Activated CD4-positive, alpha-beta T cell treated with anti-CD3 and anti-CD28 coated beads, Interleukin-2, amount 50 U/mL, for 4 hours (primary cell): ENCODE measurements at places on chromosomes 5 and 9.
A peak's percentile ranks its signal among the peaks of the same experiment; 100 is the strongest.

- no peak for DNase-seq
Observed at GRCh38 chr5:34848230-34848629, 9.3 kb downstream of the TTC23L start.

DNA sequence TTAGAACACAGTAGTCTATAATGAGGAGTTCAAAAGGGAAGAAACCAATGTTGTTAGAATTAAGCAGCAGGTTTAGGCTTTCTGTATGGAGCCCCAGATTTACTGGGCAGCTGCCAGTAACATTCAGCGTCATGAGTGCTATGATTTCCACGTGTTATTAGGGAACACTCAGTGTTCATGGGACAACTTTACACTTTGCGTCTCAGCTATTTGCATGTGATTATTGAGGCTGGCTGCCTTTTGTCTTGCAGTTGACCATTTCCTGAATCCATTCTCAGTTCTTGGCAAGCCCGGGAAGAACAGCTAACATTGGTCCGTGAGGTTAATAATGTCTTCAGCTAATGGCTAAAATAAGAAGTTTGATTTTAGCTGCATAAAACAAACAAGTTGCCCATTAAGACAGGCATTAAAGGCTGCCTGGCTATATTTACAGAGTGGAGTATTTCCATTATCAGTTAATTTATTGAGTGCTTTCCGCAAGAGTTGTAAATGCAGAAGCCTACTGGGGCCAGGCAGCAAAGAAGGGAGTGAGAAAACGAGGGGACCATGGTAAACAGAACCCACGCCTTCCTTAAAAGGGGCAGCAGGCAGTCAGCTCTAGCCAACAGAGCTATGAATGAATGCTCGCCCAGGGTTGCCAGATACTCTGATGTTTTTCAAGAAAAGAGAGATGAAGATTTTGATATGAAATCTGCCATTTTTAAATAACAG, 120.9 kb downstream of the PIP5K1B start:
- no peak for DNase-seq

DNA sequence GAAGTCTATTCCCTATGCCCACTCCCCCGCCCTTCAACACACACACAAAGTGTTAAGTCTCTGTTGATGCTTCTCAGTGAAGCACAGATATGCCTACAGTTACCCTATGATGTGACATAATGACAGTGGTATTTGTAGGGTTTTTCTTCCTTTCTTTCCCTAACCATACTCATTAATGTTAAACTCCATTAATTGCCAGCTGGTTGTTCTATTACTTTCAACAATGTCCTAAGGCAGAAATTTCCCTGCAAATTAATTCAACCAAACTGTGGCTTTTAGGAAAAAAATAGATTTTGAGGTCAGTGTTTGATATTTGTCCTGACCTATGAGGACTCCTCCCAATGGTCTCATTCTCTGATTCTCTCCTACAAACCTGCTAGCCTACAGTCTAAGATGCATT, 38.2 kb upstream of the SLCO6A1 start:
- DNase-seq, result no peak

- no peak for DNase-seq
Observed at GRCh38 chr9:78860801-78861475, 564.0 kb downstream of the PSAT1 start.

DNA sequence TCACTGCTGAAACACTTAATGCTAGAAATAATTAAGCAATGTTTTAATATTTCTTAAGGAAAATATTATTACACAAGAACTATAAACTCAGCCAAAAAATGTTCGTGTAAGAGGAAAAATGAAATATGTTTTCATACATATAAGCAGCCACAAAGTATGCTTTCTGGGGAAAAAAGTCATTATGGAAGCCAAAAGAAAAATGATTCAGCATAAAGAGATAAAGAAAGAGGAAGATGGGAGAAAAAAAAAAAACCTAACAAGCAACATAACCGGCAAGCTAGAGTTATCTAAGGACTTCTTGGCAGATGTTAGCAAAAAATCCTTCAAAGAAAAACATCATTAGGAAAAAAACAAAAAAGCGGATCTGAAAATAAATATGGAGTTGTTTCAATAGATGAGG, 179.1 kb downstream of the MUSK start:
- no peak for DNase-seq

GRCh38 chr9:93303806-93304573, 120.1 kb downstream of the WNK2 start:
- DNase-seq, result no peak

GRCh38 chr5:110809006-110809405, 70.2 kb downstream of the SLC25A46 start:
- DNase-seq, result no peak

GRCh38 chr5:18761801-18762200, 1127.5 kb downstream of the TAF11L14 start:
- no peak for DNase-seq

- no peak for DNase-seq
Observed at GRCh38 chr9:26157411-26157810, 479.2 kb upstream of the TUSC1 start.

DNA sequence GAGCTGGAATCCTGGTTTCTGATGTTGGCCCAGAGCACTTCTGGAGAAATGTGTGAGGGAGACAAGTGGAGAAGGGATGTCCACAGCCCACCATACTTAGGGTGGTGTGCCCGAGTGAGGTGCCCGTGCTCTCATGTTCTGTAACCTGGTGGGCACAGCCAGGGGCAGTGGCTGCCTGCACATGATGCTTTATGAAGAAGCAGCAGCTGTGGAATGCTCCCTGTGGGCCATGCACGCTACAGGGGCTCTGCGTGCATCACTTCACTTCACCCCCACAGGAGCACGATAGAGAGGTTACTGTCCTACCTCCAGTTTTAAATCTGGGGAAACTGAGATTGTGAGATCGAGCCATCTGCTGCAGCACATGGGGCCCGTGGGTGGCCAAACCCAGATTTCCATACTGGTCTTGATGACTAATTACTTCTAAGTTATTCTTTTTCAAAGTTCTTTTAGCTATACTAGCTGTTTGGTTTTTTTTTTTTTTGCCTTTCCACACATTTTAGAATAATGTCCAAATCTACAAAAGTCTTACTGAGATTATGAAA, 441.6 kb downstream of the GADD45G start:
- DNase-seq, result no peak

GRCh38 chr9:81648891-81649290, 40.5 kb downstream of the TLE1 start:
- DNase-seq, result no peak

DNA sequence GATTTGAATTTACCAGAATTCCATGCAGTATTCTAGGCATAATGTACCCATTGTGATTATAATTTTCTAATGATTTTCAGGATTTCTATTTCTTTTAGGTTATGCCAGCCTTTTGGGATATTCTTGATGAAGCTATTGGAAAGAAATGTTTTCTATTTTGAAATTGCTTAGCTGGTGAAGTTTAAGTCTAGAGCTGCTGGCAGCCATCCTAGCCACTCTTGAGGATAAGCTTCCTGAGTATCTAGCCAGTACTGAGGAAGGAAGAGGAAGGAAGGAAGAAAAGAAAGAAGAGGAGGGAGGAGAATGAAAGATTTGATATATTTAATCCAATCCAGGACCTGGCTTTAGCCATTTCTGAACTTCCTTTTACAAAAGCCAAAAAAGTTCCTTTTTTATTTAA, 142.1 kb upstream of the DAB2 start:
- DNase-seq, result no peak

GRCh38 chr9:72948575-72949243, 4.1 kb downstream of the ALDH1A1 start:
- DNase-seq, result no peak

DNA sequence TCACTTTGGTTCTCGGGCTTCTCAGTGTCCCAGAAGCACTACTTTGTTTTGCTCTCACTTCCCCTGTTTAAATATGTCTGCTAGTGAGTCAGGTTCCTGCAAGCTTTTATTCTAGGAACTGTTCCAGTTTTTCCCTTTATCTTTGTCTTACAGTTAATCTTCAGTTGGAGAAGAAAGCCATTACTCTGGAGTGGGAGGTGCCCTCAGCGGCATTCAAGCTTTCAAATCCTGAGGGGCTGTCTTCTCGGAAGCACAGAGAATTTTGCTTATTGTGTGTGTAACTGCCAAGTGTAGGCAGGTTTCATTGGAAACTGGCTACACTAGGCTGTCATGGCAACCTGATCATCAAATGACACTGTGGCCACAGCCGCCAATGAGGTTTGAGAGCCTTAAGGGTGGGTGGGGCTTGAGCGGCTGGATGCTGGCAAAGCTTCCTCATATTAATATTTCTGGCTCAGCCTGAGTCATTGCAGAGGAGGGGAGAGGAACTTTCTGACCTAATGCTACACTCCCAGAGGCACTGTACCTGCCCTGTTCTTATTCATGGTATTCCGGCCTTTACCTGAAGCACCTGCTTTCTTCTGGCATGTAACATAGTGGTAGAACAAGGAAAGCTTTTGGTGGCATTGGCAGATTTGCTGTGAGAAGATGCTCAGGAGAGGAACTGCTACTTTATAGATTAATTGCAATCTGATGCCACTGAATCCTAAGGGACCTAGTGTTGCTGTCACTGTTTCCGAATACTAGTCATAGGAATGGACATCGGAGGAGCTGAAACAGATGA, 26.3 kb downstream of the SLC25A25 start:
- DNase-seq, result peak; percentile 77

- no peak for DNase-seq
Observed at GRCh38 chr5:140753561-140753960, 32.4 kb upstream of the PCDHA1 start.

- DNase-seq, result no peak
Observed at GRCh38 chr9:88077071-88077617, 61.1 kb downstream of the SPATA31C2 start.

GRCh38 chr5:63648376-63648775, 313.9 kb downstream of the HTR1A start:
- DNase-seq, result no peak

GRCh38 chr9:132943651-132944293, 644 bp downstream of the TSC1 start:
- peak; percentile 1 for DNase-seq

GRCh38 chr9:99472916-99473245, 250.8 kb downstream of the SEC61B start:
- no peak for DNase-seq

- no peak for DNase-seq
Observed at GRCh38 chr5:93636837-93637236, 53.8 kb downstream of the NR2F1 start.

DNA sequence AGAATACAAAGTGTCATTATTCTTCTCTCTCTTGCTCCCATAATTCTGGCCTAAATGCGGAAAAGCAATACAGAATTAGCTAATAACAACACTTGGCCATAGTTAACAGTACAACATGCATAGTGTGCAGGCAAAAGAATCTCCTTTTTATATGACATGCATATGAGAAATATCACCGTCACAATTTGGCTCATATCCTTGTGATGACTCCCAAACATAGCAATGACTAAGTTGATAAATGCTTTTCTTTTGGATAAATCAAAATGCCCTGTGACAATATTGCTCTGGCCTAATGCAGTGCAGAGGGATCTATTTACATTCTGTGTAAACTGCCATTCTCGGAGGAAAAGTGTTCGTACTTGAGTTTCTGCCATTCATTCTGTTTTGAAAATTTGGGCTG, 121.9 kb upstream of the GHR start:
- DNase-seq, result no peak

DNA sequence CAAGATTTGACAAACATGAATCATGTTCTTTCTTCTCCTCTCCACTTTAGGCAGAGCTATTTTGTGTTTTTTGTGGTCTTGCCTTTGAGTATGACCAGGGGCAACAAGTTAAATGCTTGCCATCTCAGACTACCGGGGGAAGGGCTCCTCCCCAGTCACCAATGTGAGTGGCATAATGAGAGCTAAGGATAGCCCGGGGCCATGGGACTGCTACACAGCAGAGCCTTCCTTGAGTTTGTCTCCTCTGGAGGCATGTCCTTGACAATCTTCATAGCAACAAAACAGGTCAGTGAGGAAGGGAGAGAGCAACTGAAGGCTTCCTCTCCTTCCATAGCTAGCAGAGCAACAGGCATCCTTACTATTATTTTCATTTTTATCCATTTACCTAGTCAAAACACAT, 299.3 kb downstream of the ENC1 start:
- no peak for DNase-seq

DNA sequence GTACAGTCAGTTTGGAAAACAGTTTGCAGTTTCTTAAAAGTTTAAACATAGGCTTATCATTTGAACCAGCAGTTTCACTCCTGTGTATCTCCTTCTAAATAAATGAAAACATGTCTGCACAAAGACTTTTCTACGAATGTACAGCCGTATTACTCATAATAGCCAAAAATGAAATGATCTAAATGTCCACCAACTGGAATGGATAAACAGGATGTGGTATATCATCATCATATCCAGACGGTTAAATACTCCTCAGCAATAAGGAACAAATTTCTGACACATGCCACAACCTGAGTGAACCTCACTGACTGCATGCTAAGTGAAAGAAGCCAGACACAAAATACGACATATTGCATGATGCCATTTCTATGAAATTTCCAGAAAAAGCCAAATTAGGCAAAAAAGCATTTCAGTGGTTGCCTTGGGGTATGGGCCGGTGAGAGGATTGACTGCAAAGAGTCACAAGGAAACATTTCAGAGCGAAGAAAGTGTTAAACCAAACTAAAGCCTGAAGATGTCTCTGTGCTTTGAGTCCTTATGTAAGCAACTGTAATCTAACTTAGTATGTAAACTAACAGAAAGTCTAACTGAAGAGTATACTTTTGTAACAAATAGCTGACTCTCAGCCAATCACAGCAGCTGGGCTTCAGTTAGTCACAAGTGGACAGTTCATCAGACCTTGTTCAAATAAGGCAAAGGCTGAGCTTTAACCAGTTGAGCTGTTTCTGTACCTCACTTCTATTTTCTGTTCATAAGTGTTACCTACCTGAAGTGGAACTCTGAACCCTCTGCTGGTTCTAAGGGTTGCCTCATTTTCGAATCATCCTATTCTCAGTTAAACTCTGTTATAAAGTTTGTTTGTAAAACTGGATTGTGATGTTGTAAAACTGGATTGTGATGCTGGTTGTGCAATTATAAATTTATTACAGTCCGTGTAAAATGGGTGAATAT, 65.2 kb downstream of the TRIO start:
- no peak for DNase-seq

- DNase-seq, result no peak
Observed at GRCh38 chr9:90872835-90873294, 71.2 kb downstream of the SYK start.

DNA sequence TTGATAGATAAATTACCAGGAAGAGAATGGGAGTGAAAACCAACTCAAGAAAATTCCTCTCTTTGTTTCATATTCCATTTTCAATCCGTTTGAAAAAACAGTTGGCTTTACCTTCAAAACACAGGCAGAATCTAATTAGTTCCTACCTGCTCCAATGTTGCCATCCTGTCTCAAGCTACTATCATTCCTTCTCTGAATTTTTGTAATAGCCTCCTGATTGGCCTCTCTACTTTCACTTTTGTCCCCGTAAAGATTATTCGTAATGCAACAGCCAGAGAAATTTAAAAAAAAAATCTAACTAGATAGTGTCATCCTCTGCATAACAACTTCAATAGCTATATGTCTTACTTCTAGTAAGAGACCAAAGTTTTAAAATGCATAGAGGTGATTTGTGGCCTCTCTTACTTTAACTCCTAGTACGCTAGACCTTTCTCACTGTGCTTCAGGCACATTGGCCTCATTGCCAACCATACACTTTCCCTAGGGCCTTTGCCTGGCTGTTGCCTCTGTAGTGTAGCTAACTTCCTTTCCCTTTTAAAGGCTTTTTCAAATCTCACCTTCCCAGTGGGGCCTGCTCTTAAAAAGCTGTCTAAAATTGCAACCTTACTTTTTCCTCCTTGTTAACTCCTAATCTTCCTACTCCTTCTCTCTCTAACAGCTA, 311.3 kb upstream of the GRIN3A start:
- no peak for DNase-seq
